ENCODE measurements at places on chromosomes 1 and 21. TPM values are rescaled to one million over a fixed set of nuclear protein-coding genes. Genes with fewer than 3 reads are reported as not detected.

KRTAP26-1 gene
- not detected for total RNA-seq

DNA sequence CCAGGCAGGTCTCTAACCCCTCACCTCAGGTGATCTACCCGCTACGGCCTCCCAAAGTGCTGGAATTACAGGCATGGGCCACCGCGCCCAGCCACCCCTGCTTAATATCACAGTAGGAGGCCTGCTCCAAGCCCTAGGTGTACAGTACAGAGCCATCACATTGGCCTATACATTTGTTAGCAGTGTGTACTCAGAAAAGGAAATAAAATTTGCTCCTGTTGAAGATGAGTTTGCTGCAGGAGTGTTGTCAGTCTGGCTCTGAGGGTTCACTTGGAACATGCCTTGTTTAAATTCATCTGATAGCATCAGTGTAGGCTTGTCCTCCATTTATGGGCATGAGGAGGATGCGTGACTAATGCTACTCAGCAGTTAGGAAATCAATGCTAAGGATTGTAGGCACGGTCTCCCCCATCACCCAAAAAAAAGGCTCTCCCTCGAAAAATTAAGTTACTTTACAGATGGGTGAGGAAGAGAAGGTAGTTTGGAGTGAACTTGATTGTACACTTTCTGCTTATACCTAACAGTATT, 4.6 kb upstream of the ENAH start:
- DNase-seq = no peak

CD84 gene
- 83.4 TPM for total RNA-seq

CELA3B gene
- total RNA-seq = not detected

- no peak for DNase-seq
Measured at GRCh38 chr1:244709476-244710368, 56.8 kb downstream of the DESI2 start.

- no peak for DNase-seq
Measured at GRCh38 chr1:40842207-40842606, 20.0 kb downstream of the CITED4 start.

DNA sequence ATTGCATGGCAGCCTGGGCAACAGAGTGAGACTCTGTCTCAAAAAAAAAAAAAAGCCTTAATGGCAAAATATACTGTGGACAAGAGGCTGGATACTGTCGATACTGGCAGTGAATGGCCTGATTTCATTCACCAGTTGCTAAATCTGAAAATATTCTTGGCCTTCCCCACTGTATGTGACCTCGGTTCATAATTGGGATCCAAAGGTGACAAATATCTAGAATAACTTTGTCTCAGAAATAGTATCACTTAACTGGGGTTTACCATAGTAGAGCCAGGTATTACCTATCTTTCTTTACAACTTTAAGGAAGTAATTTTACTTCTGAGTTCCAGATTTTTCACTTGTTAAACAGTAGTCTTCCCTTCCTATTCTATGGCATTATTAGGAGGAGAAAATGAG, 8.4 kb downstream of the MTF2 start:
- no peak for DNase-seq

DNA sequence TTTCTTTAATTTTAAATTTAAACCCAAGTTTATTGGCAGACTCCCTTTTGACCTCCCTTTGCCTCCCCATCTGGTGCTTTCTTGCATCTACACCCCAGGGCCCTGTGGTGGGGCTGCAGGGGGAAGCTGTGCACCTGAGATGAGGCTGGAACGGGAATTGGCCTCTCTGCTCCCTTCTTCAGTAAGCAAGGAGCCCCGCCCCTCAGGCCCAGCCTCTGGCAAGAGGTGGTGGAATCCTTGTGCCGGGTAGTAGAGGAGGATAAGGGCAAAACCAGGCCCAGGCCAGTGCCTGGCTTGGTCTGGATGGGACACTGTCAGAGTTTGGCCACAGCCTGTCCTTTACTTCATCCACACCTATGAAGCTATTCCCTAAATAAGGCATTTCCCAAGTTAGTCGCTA, 25.1 kb downstream of the ATP8B2 start:
- DNase-seq = no peak

PLA2G5 gene
- total RNA-seq = not detected

DNA sequence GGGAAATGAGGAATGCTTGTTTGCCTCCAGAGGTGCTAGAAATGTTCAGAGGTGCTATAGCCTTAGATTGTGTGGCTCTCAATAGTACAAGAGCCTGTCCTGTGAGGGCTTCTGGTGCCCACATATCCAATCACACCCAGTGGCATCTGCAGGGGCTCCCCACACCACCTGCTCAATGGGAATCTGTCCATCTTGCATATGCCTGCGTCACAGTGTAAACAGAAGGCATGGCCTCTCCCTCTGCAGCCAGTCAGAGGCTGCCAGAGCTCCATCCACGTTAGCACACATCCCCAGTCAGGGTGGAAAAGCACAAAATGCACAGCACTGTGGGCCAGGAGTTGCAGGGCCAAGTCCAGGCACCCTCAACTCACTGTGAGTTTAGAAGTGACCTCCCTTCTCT, 113.6 kb upstream of the GRIK3 start:
- no peak for DNase-seq

DNA sequence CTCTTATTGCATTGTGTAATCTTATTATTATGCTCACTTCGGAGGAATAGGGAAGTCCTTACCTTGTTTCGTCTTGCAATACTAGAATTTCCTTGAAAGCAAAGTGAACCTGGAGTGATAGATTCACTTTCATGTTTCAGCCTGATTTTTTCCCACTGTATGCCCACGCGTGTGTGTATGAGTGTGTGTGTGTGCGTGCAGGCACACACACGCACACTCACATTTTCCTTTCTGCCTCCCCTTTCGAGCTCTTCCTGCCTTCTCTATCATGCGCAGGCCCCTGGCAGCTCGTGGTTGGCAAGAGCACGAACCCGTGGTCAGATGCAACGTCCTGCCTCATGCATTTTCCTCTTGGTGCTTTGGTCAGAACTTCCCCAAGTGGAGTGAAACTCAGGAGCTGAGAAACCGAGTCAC, at the start of gene GCSAML:
Gene GCSAML, plus strand, starts transcription at position 366 of the 414 bp plus-strand sequence. CDS start 58 bp downstream, outside the sequence.
- DNase-seq = no peak

DNA sequence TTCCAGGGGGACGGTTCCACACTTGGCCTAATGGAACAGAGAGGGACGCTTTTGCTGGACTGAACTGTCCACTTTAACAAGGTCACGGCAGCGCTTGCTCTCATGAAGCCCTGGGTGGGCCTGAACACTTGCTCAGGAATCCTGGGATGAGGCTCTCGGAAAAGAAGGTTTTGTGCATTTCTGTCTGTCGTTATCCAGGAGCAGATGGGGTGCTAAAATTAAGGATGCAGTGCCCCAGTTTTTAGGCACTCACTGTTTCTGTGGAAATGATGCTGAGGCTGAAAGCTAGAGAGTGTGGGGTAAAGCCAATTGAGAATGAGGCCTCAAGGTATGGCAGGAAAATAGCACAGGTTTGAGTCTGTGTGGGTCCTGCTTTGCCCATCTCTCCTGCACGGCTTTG, 111.0 kb downstream of the DAB1 start:
- no peak for DNase-seq

LCE3E gene
- not detected for total RNA-seq

MXRA8 gene
- total RNA-seq = 7.4 TPM

- no peak for DNase-seq
Measured at GRCh38 chr1:109677459-109677858, 9.6 kb downstream of the GSTM2 start.

DNA sequence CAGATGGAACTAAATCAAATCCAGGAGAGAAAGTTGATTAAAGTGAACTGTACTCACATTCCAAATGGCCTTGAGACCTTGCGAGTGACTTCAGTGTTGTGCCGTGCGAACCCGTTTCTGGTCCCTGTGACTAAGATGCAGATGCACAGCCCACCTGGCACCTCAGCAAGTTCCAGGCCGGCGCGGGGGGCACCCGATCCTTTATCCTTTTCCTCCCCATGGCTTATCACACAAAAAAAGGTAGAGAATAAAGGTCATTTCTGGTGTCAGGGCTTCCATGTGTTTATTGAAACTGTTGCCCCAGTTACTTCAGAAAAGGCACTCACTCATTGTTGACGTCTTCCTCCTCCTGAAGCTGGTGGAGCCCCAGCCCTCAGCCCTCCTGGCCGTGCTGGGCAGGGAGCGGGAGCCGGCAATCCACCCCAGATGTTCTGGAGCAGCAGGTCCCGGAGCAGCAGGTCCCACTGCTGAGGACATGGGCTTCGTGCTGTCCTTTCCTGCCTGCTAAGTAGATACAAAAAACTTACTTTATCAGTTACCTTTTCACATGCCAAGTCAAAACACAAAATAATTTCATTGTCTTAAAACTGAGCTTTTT, 53.0 kb downstream of the PCNT start:
- no peak for DNase-seq

GRCh38 chr1:160548183-160548582, 25.1 kb upstream of the SLAMF6 start:
- no peak for DNase-seq

LCE1F gene
- not detected for total RNA-seq
